Foreskin melanocyte (primary cell): ENCODE measurements at places on chromosomes 7 and 10.

- no peak for DNase-seq
Observed at GRCh38 chr10:32038777-32039176, 17.4 kb downstream of the KIF5B start.

GRCh38 chr10:58778966-58779365 lies 266.3 kb downstream of the BICC1 start:
- DNase-seq: no peak

DNA sequence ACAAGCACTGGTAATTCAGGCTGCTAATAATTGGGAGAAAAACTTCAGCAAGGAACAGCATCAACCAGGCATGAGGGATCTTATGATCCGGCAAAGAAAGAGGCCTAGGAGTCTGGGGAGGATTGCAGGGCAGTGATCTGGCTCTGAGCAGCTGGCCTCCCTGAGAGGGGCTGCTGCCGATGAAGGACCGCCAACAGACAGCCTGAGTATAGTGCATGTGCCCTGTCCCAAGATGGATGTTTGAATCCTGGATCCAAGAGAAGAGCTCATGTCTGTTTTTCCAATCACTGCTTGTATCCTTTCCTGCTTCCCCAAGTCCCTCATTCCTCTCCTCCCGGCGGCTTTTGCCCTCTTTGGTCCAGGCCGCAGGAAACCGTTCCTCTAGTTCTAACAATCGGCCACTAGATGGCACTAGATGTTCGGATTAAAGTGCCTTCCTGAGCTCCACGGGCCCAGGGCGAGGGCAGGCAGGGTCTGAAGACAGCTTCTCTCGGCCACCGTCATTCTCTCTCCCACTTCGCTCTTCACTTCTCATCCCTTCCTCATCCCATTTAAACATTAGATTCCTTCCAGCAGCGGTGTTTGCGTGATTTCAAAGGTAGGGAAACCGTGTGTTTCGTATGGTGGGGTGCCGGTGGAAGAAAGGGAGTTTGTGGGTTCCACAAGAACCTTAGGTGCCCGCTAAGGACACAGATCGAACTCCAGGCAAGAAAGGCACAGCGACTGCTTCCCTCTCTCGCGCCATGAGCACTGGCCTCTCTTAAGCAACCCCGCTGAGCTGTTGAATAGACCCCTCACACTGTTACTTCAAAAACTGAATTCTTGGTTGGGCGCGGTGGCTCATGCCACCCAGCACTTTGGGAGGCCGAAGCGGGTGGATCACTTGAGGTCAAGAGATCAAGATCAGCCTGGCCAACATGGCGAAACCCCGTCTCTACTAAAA lies 82.4 kb downstream of the ADCYAP1R1 start:
- DNase-seq: peak; percentile 62

- DNase-seq: no peak
Observed at GRCh38 chr7:139953229-139953628, 109.5 kb downstream of the PARP12 start.

GRCh38 chr7:129434675-129435318 lies 565 bp downstream of the STRIP2 start:
- DNase-seq: no peak

DNA sequence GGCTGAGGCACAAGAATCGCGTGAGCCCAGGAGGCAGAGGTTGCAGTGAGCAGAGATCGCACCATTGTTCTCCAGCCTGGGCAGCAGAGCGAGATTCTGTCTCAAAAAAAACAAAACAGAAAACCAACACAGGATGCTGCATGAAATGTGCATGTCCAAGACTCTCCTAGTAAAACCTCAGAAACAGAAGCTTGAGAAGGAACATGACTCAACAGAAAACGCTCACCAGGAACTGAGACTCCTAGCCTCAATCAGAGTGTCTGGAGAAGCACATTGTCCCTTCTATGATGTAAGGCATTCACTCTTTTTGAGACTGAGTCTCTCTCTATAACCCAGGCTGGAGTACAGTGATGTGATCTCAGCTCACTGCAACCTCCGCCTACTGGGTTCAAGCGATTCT lies 168.3 kb downstream of the MYOF start:
- no peak for DNase-seq

DNA sequence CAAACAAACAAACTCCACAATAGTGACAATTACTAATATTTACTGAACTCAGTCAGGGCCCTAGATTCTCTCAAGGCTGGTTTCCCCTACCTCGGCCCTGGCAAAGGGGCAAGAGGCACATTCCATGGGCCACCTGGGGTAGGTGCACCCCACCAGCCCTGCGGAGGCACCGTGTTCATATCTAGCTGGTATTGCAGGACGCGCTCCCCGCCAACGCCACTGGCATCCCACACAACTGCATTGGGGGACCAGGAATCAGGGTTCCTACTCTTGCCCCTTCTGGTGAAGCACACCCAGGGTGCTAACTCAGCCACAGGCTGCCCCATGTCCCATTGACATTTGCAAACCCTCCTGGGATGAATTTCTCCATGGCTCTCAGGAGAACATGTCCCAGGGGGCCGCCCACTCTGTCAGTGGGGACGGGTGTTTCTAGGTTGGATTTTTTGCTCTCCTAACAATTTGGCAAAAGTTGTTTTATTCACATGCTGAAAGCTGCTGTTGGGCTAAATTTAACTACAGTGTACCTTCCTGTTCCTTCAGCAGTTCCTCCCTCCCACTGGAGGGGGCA lies 76.7 kb downstream of the ZRANB1 start:
- no peak for DNase-seq

GRCh38 chr7:131947661-131948060 lies 391.2 kb upstream of the PODXL start:
- no peak for DNase-seq

DNA sequence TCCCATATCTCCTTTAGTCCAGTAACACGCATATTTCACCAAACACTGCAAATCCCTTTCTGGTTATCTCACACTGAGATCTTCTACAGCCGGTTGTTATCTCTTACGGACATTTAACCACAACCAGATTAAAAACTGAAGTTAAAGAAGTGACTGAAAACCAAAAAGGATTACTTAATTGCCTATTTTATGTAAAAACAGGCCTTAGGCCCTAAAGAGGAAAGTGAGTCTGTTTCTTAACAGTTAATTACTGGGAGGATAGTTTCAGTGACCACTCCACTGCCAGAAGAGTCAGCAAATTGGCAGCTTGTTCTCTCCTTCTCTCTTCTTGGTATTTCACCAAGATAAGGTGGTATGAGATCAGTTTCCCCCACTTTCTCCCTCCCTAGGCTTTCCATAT lies 161.9 kb upstream of the MEOX2 start:
- no peak for DNase-seq

- DNase-seq: no peak
Observed at GRCh38 chr7:21084286-21084685, 297.6 kb upstream of the SP8 start.

- no peak for DNase-seq
Observed at GRCh38 chr7:15418264-15418663, 143.6 kb downstream of the AGMO start.

GRCh38 chr7:11541330-11541729 lies 290.7 kb downstream of the THSD7A start:
- no peak for DNase-seq

GRCh38 chr10:18159557-18159956 lies 19.3 kb downstream of the CACNB2 start:
- DNase-seq: no peak

DNA sequence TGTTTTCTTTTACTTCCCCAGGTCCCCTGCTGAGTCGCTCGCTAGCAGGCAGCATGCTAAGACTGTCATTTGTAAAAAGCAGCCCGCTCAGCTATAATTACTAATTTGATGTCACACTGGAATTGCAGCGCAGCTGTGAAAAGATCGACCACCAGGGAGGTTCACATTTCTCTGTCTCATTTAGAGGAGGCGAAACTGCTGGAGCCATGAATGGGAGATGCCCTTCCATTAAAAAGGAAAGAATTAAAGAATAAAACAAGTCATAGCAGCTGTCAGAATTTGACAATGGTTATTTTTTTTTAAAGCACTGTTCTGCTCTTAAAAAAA lies 153.5 kb downstream of the PIP4K2A start:
- no peak for DNase-seq

- DNase-seq: no peak
Observed at GRCh38 chr7:15326044-15326644, 235.7 kb downstream of the AGMO start.

DNA sequence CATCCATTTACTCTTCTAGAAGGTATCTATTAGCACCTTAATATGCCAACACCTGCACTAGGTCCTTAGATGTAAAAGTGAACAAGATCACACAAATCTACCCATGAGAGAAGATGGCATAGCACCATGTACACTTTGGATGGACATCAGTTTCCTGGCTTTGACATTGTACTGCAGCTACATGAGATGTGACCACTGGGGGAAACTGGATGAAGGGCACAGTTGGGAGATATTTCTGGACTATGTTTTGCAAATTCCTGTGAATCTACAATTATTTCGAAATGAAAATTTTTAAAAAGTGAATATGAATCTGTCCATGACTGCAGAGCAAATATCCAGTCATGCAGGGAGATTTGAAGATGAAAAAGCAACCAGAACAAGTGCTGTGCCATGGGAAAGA lies 124.5 kb downstream of the PRKCQ start:
- no peak for DNase-seq

- DNase-seq: no peak
Observed at GRCh38 chr10:123878666-123879303, 12.8 kb downstream of the CPXM2 start.

DNA sequence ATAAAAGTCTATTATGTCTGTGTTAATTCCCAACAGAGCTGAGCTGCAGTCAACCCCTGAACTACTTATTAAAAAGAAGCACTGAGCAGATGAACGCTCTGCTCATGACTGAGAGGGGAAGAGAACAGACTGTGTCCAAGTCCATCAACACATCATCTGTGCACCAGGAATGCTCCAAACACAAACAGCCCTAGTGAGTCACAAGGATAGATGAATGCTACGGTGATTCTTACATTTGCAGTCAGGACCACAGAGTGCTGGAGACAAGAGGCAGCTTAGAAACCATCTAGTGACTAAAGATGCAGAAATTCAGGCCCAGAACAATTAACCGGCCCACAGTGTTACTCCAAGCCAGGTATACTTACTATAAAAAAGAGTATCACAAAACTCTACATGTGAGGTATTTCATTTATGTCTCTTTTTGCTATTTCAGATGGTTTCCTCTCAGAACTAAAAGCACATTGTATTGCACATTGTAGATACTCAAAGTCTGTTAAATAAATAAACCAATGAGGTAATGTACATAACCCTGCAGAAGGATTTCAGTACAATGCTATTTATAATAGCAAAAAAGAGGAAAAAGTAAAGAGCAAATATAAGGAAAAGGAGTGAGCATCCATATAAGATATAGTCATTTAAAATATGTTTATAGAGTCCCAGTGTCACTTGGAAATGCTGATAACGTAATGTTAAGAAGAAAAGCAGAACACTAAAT lies 159.2 kb downstream of the KCNMA1 start:
- DNase-seq: peak; percentile 28

GRCh38 chr10:18094793-18095192 lies 45.4 kb upstream of the CACNB2 start:
- no peak for DNase-seq

DNA sequence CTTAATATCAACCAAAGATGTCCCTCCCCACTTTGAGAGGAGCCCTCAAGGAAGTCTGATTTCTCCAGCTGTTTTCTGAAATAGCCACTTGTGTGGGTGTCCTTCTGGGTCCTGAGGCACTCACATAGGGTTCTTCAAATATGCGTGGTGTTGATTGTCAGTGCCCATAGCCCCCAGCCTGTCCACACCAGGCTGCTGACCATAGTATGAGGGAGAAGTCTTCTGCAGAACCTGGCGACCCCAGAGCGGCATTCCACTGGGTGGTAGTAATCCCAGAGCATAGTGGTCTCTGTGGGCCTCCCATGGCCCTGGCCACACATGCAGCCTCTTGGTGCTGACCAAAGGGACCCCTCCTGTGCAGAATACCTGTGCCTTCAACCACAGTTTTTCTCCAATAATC lies 82.7 kb upstream of the MACROH2A2 start:
- no peak for DNase-seq

GRCh38 chr7:40288827-40289226 lies 154.0 kb downstream of the SUGCT start:
- DNase-seq: no peak

DNA sequence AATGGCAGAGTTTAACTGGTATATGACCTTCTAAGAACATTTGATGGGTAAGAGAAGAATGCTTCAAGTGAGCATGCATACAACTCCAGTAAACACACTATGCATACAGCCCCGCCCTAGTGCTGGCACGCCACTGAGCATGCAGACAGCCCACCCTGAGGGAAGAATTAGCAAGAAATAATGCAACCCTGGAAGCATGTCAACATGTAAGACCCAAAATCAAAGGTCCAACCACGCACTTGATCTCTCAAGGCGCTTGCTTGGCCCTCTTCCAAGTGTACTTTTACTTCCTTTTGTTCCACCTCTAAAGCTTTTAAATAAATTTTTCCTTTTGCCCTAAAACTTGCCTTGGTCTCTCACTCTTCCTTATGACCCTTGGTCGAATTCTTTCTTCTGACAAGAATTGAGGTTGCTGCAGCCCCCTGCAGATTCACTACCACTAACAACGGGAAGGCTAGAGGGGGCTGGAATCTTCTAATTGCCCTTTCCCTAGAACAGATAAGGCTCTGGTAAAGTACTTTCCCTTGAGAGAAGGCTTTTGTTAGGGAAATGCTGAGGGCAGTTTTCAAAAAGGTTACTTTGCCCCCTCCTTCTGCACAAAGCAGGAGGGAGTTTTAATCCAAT lies 3.4 kb downstream of the FAM24B start:
- no peak for DNase-seq

- DNase-seq: no peak
Observed at GRCh38 chr10:81866753-81867152, 8.2 kb upstream of the NRG3 start.

- no peak for DNase-seq
Observed at GRCh38 chr7:21371360-21371759, 56.5 kb upstream of the SP4 start.

GRCh38 chr7:50204581-50204980 lies 99.9 kb upstream of the IKZF1 start:
- no peak for DNase-seq

GRCh38 chr10:112098682-112099081 lies 84.9 kb downstream of the GPAM start:
- no peak for DNase-seq

DNA sequence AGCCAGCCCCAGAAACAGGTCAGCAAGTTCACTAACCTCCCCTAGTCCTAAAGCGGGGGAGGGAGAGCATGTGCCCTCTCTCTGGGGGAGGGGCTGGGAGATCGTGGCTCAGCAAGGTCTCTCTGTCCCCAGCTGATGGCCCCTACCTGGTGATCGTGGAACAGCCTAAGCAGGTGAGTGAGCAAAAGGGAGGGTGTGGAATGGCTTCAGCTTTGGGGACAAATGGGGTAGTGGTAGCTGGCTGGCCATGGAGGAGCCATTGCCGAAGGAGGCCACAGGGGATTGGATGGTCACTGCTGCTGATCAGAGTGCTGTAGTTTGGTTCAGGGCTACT lies 779 bp downstream of the NFKB2 start:
- no peak for DNase-seq
